ENCODE measurements at places on chromosomes 6 and 20.

DNA sequence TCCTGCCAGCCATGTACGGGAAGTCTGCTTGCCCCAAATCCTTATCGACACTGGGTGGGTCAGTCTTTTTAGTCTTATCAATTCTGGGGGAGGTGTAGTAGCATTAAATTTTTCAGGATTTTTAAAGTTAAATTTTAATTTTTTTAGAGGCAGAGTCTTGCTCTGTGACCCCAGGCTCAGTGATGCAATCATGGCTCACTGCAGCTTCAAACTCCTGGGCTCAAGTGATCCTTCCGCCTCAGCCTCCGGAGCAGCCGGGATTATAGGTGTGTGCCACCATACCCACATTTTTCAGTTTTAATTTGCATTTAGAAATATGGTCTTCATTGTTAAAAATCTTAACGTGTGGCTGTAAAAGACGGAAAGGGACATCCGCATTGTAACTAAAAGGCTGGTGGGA lies 51.9 kb downstream of the BANF2 start:
- DNase-seq = no peak

- DNase-seq = no peak
Observed at GRCh38 chr6:130381459-130382380, 15.9 kb downstream of the TMEM200A start.

DNA sequence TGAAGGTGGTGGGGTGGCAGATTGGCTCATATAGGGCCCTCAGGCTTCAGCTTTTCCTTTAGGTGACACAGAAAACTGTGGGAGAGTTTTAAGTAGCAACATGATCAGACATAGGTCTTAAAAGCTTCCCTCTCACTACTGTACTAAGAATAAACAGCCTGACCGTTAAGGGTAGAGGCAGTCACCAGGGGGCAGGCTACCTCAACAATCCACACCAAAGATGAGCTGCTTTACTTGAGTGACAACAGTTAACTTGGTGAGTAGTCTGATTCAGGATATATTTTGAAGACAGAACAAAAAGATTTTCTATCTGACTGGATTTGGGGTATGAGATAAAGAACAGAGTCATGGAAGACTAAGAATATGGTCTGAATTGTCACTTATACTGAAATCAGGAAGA lies 193.1 kb upstream of the SHLD1 start:
- DNase-seq = no peak

DNA sequence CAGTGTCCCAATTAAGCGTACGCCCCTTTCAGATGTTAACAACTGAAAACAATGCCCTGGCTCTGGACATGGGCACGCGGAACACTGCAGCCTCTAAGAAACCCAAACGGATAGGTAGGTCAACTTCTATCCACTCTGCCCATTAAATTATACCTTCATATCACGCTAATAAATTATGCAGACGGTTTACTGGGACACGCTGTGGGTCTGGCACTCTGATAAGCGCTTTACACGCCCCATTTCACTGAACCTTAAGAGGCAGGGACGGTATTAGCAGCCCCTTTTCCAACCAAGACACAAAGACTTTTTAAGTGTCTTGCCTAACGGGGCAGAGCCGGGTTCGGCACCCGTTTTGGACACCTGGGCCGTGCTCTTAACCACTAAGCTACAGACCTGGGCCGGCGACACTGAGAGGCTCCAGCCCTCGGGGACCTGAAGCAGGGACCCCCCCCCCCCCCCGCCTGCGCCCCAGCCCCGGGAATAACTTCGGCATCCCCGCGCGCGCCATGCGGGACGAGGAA lies 744 bp downstream of the STAU1 start:
- DNase-seq = no peak

DNA sequence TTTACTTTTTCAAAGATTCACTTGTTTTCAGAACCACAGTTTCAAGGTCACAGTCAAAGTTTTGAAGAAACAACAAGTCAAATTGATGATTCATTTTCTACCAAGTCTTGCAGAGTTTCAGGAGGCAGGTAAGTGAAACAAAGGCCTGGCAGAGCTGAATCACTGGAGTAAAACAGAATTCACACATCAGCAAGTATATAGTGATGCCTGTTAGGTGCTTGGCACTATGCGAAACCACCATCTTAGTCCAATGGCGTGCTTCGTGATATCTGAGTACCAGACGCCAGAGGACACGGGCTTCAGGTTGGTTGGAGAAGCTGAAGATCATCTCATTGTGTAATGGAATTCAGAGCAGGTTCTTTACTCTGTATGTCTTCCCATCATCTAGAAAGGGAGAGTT lies 75.9 kb downstream of the RTN4IP1 start:
- DNase-seq = no peak

- no peak for DNase-seq
Observed at GRCh38 chr6:166877906-166878305, 78.4 kb downstream of the RNASET2 start.

- no peak for DNase-seq
Observed at GRCh38 chr20:55605594-55605993, 399.7 kb downstream of the CBLN4 start.

GRCh38 chr6:139534472-139535115 lies 160.1 kb upstream of the CITED2 start:
- no peak for DNase-seq

DNA sequence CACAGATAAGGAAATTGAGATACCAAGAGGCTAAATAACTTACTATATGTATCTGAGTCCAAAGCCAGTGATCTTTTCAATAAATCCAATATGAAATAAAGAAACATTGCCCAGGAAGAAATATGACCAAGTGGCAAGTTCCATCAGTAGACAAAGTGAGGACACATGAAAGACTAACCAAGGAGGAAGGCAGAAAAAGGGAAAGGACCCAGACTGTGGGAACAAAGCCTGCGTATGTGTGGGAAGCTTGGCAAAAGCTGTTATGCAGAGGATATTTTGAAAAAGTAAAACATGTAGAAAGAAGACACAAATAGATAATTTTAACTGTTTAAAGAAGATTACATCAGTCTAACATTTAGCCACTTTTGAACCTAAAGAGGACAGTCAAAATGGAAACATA lies 264.4 kb upstream of the PRDM1 start:
- no peak for DNase-seq

GRCh38 chr6:2630359-2630758 lies 120.4 kb downstream of the MYLK4 start:
- peak; percentile 82 for DNase-seq

GRCh38 chr20:697826-698225 lies 22.2 kb upstream of the SCRT2 start:
- DNase-seq = peak; percentile 7

DNA sequence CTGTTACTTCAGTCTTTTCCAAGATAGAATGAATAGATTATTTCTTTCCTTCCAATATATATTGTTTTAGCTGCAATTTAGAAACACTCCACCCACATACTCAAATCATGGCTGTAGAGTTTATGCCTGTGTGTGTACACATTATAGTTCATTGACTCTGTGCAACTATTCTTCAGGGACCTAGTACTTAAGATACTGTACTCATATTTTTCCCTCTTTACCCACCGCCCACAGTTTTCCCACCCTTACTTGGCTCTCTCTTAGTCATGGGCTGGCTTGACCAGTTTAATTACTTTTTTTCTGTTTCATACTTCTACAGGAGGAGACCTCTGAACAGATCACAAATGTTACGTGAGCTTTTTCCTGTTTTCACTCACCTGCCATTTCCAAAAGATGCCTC lies 30.4 kb downstream of the C6orf89 start:
- no peak for DNase-seq

DNA sequence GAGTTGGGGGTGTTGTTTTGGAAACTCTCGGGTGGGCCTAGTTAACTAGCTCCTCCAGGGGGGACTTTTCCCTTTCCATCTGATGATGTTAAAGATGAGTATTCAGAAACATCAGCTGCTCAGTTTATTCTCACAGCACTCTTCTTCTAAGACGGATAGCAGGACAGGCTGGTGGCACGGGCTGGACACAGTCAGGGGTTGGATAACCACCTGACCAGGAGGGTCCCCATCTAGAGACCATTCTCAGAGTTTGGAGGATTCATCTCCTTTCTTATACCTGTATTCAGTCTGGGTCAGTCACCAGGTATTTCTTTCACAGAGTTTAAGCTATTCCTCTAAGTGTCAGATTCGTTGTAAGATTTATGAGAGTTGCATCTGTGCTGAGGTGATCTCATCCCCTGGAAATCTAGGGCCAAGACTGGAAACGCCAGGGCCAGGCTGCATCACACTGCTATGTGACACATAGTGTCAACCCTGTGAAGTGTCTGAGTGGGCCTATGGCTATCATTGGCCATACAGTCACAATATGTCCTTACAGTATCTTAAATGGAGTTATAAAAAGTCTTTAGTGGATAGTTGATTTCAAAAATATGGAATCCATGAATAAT lies 111.7 kb downstream of the FAM50B start:
- DNase-seq = no peak

DNA sequence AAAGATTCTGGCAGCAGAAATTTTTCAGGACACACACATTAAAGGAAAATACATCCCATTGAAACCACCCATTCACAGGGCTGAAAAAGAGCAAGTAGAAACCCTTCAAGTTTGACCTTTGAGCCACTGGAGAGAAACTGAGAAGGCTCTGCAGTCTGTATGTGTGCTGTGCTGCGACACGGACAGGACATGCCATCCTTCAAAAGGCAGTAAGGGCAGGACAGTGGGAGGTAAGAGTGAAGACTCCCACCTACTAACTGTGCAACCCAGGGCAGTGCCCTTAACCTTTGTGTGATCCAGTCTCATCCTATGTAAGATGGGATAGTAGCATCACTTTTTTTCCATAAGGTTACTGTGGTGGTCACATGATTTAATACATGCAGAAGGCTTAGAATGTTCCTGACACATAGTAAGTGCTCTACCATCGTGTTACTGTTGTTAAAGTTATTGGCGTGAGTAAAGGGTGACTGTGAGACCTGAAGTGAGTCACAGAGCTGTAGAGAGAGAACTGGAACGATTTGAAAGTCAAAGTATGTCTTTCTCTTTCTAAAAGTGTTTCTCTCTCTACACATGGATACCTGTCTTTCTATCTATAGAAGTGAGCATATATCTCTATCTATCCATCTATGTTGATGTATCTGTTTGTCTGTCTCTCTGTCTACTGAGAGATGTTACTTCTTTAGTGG lies 153.7 kb upstream of the OLIG3 start:
- no peak for DNase-seq

- no peak for DNase-seq
Observed at GRCh38 chr6:139582956-139583355, 208.5 kb upstream of the CITED2 start.

GRCh38 chr6:25892877-25893276 lies 18.8 kb upstream of the SLC17A3 start:
- DNase-seq = no peak

DNA sequence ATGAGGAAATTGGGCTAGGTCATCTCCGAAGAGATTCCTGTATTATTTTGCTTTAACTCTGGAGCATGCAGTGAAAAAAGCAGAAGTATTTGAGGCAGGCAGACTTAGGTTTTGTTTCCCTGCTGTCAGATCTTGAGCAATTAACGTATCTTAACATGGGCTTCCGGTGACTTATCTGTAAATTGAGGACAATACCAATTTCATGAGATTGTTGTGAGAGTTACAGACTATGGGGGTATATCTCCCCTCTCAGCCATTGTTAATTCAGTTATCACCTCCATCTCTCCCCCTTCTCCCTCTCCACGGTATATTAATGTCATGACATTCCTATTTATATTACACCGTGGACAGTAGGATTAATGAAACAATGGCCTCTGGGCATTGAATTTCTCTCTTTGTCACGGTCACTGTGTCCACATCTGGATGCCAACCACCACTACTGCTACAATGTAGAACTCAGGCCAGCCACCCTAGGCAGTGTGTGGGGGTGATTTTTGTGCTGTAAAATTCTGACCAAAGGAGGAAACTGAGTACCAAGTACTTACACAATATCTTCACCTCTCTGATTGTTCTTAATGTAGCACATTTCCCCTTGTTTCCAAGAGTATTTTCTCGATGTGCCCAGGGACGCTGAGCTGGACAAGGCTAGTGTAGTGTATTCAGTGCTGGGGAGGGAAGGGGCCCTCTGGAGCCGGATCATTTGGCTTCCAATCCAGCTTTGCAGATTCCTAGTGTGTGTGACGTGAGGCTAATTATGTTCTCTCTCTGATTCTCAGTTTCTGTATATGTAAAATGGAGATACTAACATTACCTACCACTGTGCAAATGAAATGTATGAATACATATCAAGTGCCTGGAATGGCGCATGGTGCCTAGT lies 77.2 kb downstream of the GCNT2 start:
- DNase-seq = no peak

DNA sequence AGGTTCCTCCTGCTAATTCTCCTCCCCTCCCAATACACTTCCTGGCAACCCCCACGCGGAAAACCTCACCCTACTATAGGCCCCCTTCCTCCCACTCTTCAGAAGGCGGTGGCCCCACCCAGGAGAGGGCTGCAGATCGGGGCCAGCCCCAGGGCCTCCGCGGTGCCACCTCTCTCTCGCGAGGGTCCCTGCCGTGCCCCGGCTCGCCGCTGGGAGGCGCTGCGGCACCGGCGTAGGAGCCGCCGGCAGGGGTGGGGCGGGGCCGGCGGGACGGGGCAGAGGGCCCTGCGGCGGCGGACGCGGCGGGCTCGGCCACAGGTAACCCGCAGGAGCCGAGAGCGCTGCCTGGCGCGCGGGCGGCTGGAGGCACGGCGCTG lies at the start of gene ANKRD6:
ANKRD6 (plus strand) TSS at position 278 of the 377 bp plus-strand sequence. CDS start 133,825 bp downstream, outside the sequence.
- peak; percentile 81 for DNase-seq

GRCh38 chr6:125077453-125077852 lies 76.1 kb upstream of the TPD52L1 start:
- no peak for DNase-seq

- DNase-seq = no peak
Observed at GRCh38 chr6:153698001-153698400, 341.0 kb upstream of the OPRM1 start.

DNA sequence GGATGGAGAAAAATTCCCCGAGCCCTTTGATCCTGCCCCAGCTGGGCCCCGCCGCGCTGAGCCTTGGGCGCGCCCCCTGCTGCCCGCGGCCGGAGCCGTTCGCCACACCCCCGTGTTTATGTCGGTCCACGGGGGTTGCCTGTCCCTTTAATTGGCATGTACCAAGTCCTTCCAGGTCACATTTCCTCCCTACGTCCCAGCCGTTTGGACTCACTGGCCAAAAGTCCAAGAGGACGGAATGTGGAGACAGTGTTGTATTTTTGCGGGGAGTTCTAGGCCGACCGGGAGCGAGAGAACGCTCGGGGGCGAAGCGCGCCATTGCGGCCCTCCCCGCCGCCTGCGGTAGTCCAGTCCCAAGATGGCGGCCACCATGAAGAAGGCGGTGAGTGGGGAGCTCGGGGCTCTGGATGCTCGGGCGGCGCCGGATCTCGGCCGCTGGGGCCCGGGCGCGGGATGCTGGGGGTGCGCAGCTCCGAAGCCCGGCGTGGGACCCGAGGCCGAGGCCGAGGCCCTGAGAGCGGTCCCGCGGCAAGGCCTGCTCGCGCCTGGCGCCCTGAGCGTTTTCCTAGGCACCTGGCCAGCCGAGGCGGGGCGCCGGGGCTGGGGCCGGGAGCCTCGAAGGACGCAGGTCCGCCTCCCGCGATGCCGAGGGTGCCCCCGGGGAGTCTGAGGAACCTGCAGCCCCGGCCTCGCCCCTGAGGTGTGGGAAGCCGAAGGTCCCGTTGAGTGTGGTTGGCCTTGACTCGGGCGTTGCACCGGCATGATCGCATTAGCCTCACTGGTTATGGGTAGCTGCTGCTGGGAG lies at the start of gene PFDN4:
PFDN4 (plus strand) TSS at position 345 of the 805 bp plus-strand sequence; CDS start at position 359, 14 bp downstream.
- peak; percentile 86 for DNase-seq

Measured in coronary artery (tissue), 2 donors.